Adipocyte (in vitro differentiated cells): ENCODE measurements at places on chromosomes 13 and 19.

DNA sequence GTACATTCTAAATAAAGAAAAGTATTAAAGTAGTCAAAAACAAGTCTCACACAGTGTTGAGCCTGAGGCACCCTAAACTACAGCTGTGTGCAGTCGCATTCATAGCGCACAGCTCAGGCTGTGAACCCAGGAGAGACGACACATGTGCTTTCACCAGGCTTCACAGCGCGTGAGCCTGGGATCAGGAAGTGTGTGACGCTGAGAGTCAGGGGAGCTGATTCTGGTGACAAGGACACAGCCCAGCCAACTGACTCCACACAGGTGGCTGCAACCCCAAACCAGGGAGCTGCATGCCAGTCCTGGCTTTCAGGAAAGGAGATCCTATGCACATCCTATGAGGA lies 41.6 kb downstream of the COL4A1 start:
- DNase-seq = no peak

DNA sequence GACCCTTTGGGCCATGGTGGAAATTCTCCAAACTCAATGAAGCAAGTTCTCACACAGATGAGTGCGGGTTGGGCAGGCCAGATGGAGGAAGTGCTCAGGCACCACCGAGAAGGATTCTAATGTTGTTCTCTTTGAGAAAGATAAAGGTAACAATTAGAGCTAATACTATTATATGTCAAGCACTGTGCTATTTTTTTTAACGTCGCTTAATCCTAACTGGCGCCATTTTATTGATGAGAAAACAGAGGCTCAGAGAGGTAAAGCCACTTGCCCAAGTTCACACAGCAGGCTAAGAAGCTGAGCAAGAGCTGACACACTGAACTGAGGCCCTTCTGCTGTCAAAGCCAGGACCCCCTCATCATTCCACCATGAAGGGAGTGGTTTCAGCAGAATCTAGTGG lies 1.0 kb downstream of the FBL start:
- DNase-seq = no peak

GRCh38 chr13:105537113-105537512 lies 998.3 kb downstream of the EFNB2 start:
- DNase-seq = no peak

DNA sequence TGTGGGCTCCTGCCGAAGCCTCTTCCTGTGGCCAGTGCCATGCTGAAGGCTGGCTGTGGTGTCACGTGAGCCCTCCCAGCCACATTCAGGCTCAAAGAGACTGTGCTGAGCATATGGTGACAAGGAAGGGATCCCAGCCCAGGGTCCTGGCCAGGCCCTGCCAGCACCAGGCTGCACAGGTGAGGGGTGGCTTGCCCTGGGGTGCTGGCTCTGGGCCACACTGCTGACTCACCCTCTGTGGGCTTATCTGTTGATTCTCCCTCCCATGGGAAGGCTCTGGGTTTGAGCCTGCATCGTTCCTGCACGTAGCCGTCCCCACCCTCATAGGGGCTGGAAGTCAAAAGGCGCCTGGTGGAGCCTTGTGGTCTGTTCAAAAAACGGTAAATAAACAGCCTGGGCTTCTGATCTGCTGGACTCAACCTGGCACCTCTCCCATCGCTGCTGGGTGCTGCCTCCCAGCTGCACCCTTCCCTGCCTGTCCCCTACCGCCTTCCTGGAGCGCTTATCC lies 31.1 kb downstream of the DNM2 start:
- DNase-seq = peak; percentile 29

DNA sequence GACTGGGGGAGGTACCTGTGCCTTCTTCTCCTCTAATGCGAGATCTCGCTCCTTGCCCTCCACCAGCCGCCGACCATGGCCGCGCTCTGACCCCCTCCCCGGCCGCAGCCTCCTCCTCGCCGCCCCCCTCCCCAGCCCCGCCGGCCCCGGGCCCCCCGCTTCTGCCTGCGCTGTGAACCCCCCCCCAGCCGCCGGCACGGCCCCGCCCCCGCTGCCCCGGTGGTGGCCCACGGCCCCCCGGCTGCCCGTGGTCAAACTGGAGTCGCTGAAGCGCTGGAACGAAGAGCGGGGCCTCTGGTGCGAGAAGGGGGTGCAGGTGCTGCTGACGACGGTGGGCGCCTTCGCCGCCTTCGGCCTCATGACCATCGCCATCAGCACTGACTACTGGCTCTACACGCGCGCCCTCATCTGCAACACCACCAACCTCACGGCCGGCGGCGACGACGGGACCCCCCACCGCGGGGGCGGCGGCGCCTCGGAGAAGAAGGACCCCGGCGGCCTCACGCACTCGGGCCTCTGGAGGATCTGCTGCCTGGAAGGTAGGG lies at the start of gene CACNG8:
TSS of gene CACNG8 (plus strand) at position 51 of the 545 bp plus-strand sequence.
- no peak for DNase-seq

- DNase-seq = no peak
These were observed 14.2 kb upstream of the SLC15A1 start for GRCh38 chr13:98766697-98767096.

DNA sequence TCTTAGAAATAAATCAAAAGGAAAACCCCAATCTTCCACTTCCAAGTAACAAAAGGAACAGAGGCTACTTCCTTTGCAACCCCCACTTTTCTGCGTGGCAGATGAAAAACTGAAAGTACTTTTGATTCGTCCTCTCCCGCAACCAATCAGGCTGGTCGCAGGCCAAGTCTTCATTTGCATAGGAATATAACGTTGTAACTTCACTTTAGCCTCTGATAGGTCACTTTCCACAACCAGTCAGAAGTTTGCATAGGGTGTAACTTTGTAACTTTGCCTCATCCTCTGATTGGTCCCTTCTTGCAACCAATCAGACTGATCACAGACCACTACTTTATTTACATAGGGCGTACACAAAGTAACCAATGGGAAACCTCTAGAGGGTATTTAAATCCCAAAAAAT lies 37.2 kb downstream of the TGDS start:
- DNase-seq = no peak

- no peak for DNase-seq
These were observed at the start of gene MUC16 for GRCh38 chr19:9009935-9010651. Gene MUC16, minus strand, starts transcription at chr19:9010409.

GRCh38 chr19:18541258-18541991 lies 1.9 kb downstream of the FKBP8 start:
- DNase-seq = no peak

GRCh38 chr19:21147540-21147939 lies 5.7 kb downstream of the ZNF431 start:
- no peak for DNase-seq

DNA sequence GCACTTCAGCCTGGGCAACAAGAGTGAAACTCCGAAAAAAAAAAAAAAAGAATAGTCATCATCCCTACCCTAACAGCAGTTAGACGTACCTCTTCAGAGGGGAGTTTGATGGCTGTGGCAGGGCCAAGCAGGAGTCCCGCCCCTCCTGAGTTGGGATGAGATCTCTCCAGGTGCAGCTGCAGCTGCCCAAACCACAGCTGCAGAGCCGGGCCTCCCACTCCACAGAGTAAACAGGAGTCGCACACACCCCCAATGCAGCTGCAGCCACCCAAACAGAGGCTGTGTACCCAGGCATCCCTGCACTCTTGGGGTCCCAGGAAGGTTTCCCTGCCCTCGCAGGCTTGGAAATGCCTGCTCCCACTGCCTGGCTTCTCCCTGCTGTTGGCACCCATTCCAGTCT lies 17.4 kb upstream of the MLLT1 start:
- DNase-seq = no peak

GRCh38 chr19:2603334-2603733 lies 99.2 kb downstream of the GNG7 start:
- peak; percentile 84 for DNase-seq

- DNase-seq = no peak
These were observed 33.7 kb downstream of the PPP1R37 start for GRCh38 chr19:45126654-45127053.

DNA sequence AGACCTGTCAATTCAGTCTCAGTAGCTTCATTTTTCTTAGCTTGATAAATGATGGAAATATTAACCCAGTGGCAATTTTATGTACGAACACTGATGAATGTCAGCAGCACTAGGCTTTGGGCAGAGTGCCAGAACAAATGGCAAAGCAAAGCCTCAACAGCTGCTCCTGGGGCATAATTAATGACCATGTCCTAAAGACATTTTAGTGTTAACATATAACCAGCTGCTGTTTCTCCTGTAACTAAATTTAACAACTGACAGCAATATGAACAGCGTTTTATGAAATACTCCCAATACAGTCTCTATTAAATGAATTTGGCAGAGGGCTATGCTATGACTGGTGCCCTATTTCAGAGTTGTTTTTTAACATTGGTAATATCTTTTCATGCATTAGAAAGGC lies 47.1 kb downstream of the ZNF568 start:
- no peak for DNase-seq

GRCh38 chr13:92575777-92576176 lies 650.8 kb upstream of the GPC6 start:
- no peak for DNase-seq

DNA sequence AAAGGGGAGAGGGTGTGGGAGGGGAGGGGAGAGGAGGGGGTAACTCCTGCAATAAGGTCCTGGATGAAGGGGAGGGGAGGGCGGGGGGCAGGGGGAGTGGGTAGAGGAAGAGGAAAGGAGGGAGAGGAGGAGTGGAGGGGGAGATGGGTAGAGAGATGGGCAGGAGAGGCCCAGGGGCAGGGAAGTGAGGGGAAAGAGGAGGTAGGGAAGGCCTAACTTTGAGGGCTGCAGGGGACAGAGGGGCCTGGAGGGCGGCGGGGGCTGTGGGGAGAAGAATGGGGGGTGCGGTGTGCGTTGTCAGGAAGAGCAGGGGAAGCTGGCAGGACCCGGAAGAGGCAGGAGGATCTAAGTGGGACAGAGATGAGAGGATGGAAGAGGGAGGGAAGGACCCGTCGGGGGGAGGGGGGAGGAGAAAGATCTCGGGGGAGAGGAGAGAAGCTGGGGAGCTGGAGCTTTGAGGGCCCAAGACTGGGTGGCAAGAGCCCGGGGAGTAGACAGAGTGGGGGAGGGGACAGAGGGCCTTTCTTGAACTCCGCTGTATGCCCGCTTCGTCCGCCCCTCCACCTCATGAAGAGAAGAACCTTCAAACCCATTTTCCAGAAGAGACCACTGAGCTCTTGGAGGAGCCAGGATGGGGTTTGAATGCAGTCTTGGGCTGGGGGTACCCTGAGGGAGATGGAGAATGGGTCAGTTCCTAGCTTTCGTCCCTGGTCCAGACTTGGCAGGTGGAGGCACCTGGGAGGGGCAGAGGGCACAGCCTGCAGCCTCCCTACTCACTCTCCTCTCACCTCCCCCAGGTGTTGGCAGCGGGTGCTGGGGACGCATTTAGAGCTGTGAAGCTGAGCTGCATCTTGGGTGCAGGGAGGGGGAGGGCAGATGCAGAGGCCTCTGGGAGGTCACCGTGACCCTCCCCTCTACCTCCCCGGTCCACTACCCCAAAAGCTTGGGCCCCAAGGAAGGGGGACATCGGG lies 778 bp upstream of the LRRC4B start:
- no peak for DNase-seq

DNA sequence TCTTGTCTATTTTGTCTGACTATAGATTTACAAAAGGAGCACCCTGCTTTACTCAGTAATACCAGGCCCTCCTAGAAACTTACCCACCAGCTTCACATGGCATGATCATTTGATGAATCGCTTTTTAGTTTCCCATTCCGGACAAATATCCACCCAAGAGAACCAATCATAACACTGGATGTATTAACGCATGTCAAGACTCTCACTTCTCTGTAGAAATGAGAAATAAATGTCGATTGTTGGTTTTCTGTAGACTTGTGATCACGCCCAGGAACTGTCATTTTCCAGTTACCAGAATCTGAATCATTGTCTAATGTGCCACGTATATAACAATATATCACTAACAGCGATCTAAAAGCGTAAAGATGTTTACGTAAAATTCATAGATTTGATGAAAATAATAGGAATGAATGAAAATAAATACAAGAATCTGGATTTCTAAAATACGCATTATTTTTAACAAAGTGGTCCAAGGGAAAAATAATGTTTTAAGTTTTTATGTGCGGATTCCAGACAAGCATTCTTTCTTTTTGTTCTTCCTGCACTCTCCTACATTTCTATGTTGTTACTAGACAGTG lies 14.0 kb downstream of the CDX2 start:
- DNase-seq = no peak

- no peak for DNase-seq
These were observed 26.4 kb upstream of the RAP2A start for GRCh38 chr13:97407540-97407939.

- no peak for DNase-seq
These were observed 13.2 kb downstream of the GATAD2A start for GRCh38 chr19:19418555-19419260.
